ENCODE measurements at places on chromosomes 2 and 18.

DNA sequence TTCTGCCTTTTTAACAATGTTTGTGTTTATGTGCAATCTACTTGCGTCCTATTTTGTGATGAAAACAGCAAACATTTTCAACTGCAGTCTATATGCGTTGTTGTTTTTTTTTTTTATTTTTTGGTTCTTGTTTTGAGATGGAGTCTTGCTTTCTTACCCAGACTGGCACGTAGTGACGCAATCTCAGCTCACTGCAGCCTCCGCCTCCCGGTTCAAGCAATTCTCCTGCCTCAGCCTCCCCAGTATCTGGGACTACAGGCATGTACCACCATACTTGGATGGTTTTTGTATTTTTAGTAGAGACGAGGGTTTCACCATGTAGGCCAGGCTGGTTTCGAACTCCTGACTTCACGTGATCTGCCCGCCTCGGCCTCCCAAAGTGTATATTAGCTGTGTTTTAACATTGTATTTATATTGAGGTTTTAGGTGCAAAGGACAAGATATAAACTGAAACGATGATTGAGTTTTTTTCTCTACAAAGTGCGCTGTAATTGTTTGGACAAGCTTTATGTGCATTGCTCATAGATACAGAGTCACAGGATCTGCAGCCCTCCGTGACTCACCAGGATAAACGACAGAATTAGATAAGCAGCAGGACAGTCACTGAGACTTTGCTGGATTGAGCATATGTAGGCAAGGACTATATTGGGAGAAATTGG lies 17.4 kb downstream of the CDH7 start:
- DNase-seq = no peak

DNA sequence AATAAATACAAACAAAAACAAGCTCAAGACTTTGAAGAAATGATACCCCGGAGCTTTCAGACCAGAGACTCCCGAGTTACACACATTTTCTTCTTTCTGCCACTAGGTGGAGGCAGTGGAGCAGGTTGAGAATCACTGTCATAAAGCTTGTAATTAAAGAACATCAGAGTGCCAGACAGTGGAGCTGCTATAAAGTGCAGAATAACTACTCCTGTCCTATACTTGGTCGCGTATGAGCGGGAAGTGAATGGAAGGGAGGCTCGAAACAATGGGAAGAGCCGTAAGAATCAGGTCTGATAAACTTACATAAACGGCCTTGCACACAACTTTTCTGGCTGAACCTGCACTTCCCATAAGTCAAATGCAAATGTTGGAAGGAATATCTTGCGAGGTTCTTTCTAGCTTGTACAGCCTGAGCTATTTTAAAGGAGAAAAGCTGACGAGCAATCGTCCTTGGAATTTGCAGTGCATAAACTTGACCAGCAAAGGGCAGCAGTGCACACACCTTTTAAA lies 189.0 kb downstream of the RPIA start:
- no peak for DNase-seq

DNA sequence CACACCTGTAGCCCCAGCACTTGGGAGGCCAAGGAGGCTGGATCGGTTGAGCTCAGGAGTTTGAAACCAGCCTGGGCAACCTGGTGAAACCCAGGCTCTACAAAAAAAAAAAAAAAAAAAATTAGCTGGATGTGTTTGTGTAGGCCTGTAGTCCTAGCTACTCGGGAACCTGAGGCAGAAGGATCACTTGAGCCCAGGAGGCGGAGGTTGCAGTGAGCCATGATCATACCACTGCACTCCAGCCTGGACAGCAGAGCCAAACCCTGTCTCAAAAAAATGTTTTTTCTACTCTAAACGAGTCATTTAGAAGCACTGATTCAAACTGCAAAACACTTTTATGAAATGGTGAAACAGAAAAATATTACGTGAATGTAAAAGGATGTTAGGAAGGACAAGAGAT lies 69.1 kb upstream of the SLC39A10 start:
- DNase-seq = no peak

DNA sequence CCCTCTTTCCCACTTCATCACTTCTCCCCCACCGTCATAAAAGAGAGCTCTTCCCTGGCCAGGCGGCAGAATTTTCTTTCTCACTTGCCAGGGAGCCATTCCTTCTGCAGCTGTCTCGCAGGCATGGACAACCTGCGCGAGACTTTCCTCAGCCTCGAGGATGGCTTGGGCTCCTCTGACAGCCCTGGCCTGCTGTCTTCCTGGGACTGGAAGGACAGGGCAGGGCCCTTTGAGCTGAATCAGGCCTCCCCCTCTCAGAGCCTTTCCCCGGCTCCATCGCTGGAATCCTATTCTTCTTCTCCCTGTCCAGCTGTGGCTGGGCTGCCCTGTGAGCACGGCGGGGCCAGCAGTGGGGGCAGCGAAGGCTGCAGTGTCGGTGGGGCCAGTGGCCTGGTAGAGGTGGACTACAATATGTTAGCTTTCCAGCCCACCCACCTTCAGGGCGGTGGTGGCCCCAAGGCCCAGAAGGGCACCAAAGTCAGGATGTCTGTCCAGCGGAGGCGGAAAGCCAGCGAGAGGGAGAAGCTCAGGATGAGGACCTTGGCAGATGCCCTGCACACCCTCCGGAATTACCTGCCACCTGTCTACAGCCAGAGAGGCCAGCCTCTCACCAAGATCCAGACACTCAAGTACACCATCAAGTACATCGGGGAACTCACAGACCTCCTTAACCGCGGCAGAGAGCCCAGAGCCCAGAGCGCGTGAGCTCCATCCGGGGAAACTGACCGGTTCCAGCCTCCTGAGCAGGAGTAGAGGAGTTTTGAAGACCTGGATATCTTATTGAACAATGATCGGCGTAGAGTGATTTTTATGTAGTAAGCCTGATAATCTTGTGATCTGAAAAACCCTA lies at the start of gene MSGN1:
MSGN1 (plus strand) TSS at position 65 of the 850 bp plus-strand sequence; CDS start at position 124, 59 bp downstream.
- DNase-seq = no peak

DNA sequence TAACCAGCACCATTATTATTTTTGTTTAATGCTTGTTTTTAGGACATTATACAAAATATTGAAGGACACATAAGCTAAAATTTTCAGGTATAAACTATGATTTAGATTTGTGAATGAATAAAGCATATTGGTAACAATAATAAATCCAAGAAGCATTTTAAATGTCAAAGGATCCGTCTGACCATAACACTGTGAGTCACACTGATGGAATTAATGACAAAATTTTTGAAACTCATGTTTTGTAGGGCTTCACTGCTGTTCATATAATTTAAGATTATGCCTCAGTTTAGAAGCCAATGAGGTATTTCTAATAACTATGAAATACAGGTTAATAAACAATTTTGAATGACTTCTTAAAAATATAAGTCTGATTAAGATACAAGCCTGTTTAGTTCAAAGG lies 124.6 kb downstream of the TMEFF2 start:
- DNase-seq = no peak

DNA sequence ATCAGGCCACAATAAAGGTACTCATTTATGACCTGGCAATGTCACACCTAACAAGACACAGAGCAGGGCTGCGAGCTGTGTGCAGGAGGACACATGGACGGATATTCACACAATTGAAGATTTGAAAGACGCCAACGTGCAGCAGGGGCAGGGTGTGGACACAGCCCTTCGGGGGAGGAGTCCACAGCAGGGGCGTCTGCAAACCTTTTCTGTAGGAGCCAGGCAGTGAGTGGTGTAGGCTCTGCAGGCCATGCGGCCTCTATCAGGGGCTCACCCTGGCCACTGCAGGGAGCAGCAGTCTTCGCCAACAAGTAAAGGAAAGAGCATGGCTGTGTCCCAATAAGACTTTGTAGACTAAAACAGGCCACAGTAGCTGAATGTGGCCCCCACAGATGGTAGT lies 125.7 kb upstream of the SNTG2 start:
- no peak for DNase-seq

DNA sequence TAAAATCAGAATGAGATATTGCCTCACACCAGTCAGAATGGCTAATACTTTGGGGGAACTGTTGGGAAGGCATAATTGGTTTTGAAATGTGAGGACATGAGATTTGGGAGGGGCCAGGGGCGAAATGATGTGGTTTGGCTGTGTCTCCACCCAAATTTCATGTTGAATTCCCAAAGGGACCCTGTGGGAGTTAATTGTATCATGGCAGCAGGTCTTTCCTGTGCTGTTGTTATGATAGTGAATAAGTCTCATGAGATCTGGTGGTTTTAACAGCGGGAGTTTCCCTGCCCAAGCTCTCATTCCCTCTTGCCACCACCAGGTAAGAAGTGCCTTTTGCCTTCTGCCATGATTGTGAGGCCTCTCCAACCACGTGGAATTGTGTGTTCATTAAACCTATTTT lies 59.6 kb downstream of the CSRNP3 start:
- no peak for DNase-seq

All from cardiac septum (tissue), 1 donor.